ENCODE measurements at places on chromosomes 4 and X.

DNA sequence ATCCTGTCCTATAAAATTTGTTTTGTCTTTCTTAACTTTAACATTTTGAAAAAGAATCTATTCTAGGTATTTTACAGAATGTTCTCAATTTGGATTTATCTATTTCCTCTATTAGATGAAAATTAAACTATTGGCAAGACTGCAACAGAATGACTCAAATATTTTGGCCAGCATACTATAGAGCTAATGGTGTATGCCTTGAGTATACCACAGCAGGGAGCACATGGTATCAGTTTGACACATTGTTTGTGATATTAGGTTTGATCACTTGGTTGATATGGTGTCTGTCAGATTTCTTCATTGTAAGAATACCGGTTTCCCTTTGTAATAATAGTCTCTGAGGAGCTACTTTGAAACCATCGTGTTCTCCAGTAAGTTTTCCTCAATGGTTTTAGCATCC lies 87.8 kb upstream of the NPNT start:
- DNase-seq = no peak

GRCh38 chr4:39045827-39046221 lies 13.6 kb upstream of the TMEM156 start:
- no peak for DNase-seq

- no peak for DNase-seq
These were observed 139.5 kb downstream of the SH3KBP1 start for GRCh38 chrX:19747652-19748610.

DNA sequence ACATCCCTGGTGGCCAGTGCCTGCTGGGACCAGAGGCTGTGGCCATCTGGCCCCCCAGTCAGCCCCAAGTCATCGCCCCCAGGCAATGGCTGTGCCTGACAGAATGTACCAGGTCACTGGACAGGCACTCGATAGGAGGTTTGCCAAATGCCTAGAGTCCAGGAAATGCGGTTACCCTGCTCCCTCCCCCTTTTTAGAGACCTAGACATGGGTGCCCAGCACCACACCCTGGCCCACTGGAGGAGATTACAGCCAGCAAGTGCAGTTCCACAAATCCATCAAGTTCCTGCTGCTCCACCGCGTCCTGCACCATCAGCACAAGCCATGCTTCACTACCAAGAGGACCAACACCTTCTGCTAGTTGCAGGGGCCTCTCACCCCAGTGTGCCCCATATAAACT lies 16.2 kb upstream of the ZFX start:
- DNase-seq = no peak

DNA sequence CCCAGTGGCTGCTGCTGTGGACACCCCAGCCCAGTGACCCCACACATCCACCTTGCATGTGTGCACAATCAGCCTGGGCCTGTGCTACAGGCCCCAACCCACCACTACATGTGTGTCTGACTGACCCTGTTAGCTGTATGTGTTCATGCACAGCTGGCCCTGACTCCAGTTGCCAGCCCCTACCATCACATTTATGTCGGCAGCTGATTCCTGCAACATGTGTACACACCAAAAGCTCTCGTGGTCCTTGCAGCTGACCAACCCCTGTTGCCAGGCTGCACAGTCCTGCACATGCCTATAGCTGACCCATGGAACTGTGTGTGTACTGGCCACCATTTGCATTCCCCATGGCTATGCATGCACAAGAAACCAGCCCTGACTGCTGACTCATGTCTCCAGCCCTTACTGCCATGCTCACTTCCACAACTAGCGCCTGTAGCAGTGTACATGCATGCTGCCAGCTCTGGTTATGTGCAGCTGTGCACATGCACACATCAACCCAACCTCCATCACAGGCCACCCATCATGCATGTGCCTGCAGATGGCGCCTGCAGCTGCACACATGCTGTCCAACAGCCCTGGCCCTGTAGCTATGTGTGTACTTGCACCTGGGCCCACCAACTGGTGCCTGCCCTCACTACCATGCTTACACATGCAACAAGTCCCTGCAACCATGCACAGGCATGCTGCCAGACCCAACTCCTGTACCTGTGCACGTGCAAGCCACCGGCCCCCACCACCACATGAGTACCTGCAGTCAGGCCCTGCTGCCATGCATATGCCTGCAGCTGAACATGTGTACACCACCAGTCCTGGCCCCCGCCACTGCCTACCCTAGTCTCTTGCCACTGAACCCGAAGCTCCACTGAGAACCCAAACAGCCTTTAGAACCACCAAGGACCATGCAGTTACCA lies 28.1 kb downstream of the SMIM10L2A start:
- DNase-seq = no peak

GRCh38 chrX:133541021-133541420 lies 125.7 kb upstream of the GPC4 start:
- no peak for DNase-seq

GRCh38 chrX:107710617-107711391 lies 64.8 kb downstream of the TSC22D3 start:
- DNase-seq = peak; percentile 33

- DNase-seq = peak; percentile 6
These were observed 28.4 kb downstream of the GAGE1 start for GRCh38 chrX:49627086-49627777.

- DNase-seq = no peak
These were observed 83.1 kb upstream of the GYPA start for GRCh38 chr4:144223661-144224060.

GRCh38 chr4:81881855-81882621 lies 410.3 kb upstream of the RASGEF1B start:
- no peak for DNase-seq

GRCh38 chr4:29309050-29309449 lies 1411.1 kb upstream of the PCDH7 start:
- DNase-seq = no peak

- DNase-seq = no peak
These were observed 95.3 kb upstream of the MCF2 start for GRCh38 chrX:139803224-139803623.

GRCh38 chr4:80913381-80913780 lies 117.1 kb upstream of the BMP3 start:
- no peak for DNase-seq

GRCh38 chr4:11691236-11691635 lies 262.5 kb upstream of the HS3ST1 start:
- DNase-seq = no peak

- DNase-seq = no peak
These were observed 136.6 kb downstream of the FBXW7 start for GRCh38 chr4:152399246-152399645.

- no peak for DNase-seq
These were observed 165.7 kb upstream of the MAMLD1 start for GRCh38 chrX:150197388-150197787.

- DNase-seq = no peak
These were observed 72.6 kb upstream of the PTPN13 start for GRCh38 chr4:86521373-86521969.

- no peak for DNase-seq
These were observed 506.9 kb upstream of the PCDH10 start for GRCh38 chr4:132642016-132642817.

DNA sequence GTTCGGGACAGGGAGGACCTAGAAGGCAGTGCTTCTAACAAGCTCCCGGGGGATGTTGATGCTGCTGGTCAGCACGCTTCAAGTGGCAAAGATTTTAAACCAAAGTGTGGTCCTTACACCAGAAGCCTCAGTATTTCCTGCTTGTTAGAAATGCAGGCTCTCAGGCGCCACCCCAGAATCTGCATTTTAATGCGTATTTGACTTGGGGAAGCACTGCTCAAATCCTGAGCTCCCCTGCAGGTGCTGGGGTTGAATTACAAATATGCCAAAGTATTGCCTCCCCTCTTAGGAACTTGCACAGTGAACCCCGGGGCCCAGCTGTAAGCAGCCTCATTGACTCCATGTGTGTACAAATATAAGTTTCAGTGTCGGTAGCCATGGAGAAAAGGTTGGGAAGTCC lies 70.8 kb upstream of the RAI2 start:
- no peak for DNase-seq

- DNase-seq = no peak
These were observed 64.3 kb downstream of the GPC3 start for GRCh38 chrX:133921086-133921485.

GRCh38 chr4:155757745-155758265 lies 1.0 kb upstream of the GUCY1B1 start:
- no peak for DNase-seq

DNA sequence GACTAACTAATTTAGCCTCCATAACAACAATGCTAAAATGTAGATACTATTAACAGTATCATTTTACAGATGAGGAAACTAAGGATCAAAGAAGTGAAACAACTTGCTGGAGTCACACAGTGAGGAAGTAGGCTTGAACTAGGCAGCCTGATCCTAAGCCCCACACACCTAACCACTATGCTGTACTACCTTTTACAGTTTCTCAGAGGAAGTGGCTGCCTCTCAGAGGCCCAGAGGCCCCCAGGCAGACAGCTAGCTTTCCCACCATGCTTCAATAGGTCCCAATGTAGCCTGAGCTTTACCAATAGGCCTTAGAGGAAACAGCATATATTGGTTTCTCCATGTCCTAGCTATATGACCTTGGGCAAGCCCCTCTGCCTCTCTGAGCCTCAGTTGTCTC lies 69.4 kb upstream of the PJA1 start:
- no peak for DNase-seq

DNA sequence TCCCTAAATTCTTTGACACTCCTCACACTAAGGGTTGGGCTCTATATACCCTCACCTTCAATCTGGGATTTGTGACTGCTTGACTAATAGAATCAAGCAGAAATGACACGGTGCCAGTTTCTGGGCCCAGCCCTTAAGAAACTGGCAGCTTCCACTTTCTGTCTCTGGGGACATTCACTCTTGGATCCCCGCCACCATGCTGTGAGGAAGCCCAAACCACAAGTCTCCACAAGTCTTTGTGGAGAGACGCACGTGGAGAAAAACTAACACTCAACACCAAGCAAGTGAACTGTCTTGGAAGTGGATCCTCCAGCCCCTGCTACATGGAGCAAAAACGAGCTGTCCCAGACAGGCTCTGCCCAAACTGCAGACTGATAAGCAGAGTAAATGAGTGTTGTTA lies 1.1 kb upstream of the EDNRA start:
- no peak for DNase-seq

All from hematopoietic multipotent progenitor cell treated with erythropoietin and hydrocortisone succinate and interleukin-3 and kit ligand, for 15 days (in vitro differentiated cells).